ENCODE measurements at places on chromosomes 5 and 9.
A peak's percentile ranks its signal among the peaks of the same experiment; 100 is the strongest.

DNA sequence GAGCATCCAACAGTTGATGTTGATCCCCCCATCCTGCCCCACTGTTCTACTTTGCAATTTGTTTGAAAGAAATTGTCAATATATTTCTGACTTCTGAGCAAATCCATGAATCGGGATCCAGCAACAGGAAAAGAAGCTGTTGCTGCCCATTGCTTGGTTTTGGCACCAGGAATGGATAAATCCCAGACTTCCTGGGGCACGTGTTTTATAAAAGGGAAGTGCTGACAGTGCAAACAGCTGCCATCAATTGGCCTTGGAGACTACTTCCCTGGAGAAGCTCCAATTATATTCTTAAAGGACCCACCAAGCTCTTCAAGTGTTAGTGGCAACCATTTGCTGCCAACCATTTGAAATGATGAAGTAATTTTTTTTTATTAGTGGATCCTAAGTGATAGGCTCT is 13.7 kb downstream of the STK32A start:
- no peak overlapping the region for H3K27ac ChIP-seq
- no peaks in the 10 kb centered on the region for H3K36me3 ChIP-seq
- DNase-seq: no peak
- no peak overlapping the region for H3K4me3 ChIP-seq
- H3K4me1 ChIP-seq: no peaks in the 10 kb centered on the region

- no peaks in the 10 kb centered on the region for H3K4me1 ChIP-seq
- DNase-seq: no peak
- no peaks in the 10 kb centered on the region for H3K27me3 ChIP-seq
- H3K27ac ChIP-seq: no peak overlapping the region
Measured at GRCh38 chr9:136703276-136703860, 9.0 kb upstream of the DIPK1B start.

DNA sequence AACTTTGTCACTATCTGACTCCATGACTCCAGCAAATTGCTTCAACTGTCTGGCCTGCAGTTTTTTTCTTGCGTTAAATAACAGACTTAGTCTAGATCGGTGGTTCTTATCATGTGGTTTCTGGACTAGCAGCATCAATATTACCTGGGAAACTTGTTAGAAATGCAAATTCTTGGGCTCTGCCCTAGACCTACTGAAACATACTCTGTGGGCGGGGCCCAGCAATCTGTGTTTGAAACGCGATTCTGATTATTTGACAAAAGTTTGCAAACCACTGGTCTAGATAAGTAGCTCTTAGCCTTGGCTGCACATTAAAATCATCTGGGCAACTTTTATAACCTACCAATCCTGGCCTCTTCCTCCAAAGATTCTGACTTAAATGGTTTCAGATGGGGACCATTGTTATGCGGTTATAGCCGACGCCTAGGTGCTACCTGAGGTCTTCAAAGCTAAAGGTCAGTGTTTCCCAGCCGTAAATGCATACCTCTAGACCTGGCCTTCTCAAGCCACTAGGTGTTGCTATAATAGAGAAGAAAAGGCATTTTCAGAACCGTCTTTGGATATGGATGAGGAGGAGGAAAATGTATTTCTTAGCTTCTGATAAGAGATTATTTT is 74.0 kb downstream of the C9orf85 start:
- H3K36me3 ChIP-seq: no peaks in the 10 kb centered on the region
- H3K4me1 ChIP-seq: no peaks in the 10 kb centered on the region
- H3K27ac ChIP-seq: no peak overlapping the region
- no peaks in the 10 kb centered on the region for H3K27me3 ChIP-seq
- no peak for DNase-seq
- H3K4me3 ChIP-seq: no peak overlapping the region

DNA sequence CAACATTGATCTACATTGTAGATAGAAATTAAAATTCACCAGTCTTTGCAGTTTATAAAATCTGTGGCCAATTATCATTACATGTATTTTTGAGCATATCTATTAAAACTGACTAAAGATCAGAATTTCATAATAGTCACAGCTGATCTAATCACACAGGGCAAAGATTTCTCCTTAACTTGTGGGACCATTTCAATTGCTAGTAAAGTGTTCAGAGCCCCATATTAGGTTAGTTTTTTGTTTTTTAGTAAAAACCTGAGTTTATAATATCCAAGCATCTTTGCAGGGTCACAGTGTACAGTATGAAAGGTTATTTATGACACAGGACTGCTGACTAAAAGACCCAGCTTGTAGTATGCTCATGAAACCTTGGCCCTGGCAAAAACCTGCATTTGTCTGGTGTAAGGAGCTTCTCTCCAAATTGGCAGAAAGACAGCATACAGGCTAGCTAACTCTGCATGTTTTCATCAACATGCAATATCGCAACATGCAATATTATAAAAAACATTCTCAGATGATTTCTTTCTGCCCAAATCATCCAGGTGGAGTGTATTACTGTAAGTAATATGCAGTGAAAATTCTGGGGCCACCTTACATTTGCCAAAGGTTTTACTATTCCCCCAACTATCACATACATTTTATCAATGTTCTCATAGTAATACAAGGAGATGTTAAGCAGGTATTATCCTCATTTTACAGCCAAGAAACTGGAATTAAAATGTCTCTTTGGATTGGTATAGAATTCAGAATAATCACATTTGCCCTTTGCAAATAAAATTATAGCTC is 37.7 kb upstream of the ALDH1A1 start:
- no peaks in the 10 kb centered on the region for H3K36me3 ChIP-seq
- H3K27ac ChIP-seq: no peak overlapping the region
- H3K4me1 ChIP-seq: no peaks in the 10 kb centered on the region
- H3K4me3 ChIP-seq: no peak overlapping the region
- no peaks in the 10 kb centered on the region for H3K27me3 ChIP-seq

GRCh38 chr9:76255781-76256455 is 138.3 kb downstream of the RFK start:
- no peaks in the 10 kb centered on the region for H3K27me3 ChIP-seq
- H3K36me3 ChIP-seq: no peaks in the 10 kb centered on the region
- DNase-seq: no peak
- no peak overlapping the region for H3K4me3 ChIP-seq
- H3K4me1 ChIP-seq: no peaks in the 10 kb centered on the region
- no peak overlapping the region for H3K27ac ChIP-seq

GRCh38 chr9:122786338-122786737 is 2.4 kb upstream of the OR5C1 start:
- H3K27ac ChIP-seq: no peak overlapping the region
- no peak overlapping the region for H3K4me3 ChIP-seq
- no peaks in the 10 kb centered on the region for H3K36me3 ChIP-seq
- H3K27me3 ChIP-seq: no peaks in the 10 kb centered on the region
- DNase-seq: peak; percentile 14

DNA sequence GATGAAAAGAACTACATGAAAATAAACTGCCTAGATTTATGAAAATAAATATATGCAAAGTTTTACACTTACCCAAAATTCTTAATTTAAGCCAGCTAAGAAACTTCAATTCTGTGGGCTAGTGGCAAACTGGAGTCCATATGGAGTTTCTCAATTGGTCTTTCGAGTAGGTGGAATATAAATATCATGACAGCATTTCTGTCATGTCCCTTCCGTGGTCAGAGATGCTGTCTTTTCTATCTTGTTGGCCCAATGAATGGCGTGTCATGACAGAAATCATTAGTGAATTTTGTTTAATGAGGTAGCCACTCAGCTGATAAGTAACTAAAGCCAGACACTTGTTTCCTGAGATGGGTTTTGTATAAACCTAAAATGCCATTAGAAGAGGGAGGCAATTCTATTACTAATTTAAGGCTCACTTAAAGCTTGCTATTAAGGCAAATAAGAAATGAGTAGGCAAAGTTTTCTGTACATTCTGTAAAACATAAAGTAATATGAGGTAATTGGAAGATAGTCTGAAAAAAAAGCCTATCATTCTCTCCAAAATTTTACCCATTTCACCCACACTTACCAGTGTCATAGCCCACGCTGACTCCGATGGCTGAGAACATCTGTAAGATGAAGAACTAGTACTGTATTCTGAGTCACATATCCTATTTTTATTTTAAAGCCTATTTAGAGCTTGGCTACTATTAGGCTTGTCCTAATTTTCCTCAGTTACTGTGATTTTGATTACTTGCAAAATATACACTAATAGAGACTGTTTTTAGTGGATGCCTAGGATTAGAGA is 419.3 kb upstream of the MEF2C start:
- no peaks in the 10 kb centered on the region for H3K36me3 ChIP-seq
- no peaks in the 10 kb centered on the region for H3K27me3 ChIP-seq

GRCh38 chr9:38621434-38622287 is 1.3 kb upstream of the ANKRD18A start:
- H3K4me1 ChIP-seq: no peaks in the 10 kb centered on the region
- H3K27ac ChIP-seq: no peak overlapping the region
- H3K4me3 ChIP-seq: no peak overlapping the region
- DNase-seq: no peak
- peaks cover 3% of the 10 kb centered on the region for H3K27me3 ChIP-seq

- peak overlapping the region; percentile 91 for H3K27ac ChIP-seq
- H3K4me3 ChIP-seq: peak overlapping the region; percentile 80
- no peaks in the 10 kb centered on the region for H3K36me3 ChIP-seq
- H3K4me1 ChIP-seq: peaks cover 64% of the 10 kb centered on the region
- peak; percentile 84 for DNase-seq
Measured at GRCh38 chr5:88889189-88890069, 6.4 kb upstream of the MEF2C start.

DNA sequence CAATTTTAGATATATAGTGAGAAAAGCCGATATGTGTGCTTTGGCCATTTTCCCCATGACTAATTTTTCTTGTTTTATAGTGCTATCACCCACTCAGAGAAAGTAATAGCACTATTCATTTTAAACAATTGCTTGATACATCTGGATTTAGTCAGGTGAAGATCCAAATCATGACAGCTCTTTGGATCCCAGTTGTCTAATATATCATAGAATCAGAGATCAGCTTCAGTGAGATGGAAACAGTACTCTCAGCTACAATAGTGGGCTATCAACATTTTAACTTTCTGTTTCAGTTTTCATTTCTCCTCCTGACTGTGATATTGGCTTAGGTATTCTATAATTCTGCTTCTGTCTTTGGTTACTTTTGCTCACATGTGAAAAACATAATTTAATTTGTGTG is 38.7 kb downstream of the VCAN start:
- H3K36me3 ChIP-seq: no peaks in the 10 kb centered on the region
- no peak for DNase-seq
- no peaks in the 10 kb centered on the region for H3K4me1 ChIP-seq
- H3K27me3 ChIP-seq: no peaks in the 10 kb centered on the region
- no peak overlapping the region for H3K4me3 ChIP-seq
- H3K27ac ChIP-seq: no peak overlapping the region

DNA sequence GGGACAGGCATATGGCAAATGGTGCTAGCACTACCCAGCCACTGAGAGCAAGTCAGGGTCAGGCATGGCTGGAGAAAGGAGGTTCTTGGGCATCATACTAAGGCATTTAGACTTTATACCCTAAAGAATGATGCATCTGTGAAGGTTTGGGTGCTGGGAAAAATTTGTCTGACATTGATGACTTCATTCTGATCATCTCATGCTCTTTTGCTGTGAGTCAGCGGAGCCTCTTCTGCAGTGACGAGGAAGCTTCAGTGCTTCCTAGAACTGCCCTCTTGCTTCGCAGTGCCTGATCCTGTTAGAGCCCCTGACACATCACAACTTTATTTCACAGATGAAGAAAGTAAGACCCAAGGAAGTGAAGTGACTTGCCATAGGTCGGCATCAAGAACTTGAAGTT is 266.6 kb upstream of the GAS1 start:
- no peaks in the 10 kb centered on the region for H3K27me3 ChIP-seq
- H3K4me3 ChIP-seq: no peak overlapping the region
- no peak for DNase-seq
- no peaks in the 10 kb centered on the region for H3K4me1 ChIP-seq

DNA sequence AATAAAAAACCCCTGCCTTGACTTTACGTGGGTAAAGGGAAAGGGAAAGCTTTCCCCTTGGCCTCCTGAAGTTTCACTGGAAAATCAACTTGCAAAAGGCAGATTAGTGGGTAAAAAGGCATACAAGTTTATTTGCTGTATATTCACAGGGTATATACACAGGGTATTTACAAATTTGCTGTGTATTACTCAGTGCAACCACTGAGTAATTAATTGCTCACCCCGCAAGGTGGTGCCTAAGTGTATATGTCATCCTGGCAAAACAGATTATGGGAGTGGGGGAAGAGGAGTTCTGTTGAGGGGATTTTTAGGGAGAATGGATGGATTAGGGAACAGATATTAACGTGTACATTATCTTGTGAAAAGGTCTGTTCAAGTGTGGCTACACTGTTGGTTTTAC is 7.1 kb upstream of the RARS1 start:
- H3K27me3 ChIP-seq: no peaks in the 10 kb centered on the region
- H3K4me3 ChIP-seq: no peak overlapping the region
- no peak for DNase-seq
- no peaks in the 10 kb centered on the region for H3K36me3 ChIP-seq

DNA sequence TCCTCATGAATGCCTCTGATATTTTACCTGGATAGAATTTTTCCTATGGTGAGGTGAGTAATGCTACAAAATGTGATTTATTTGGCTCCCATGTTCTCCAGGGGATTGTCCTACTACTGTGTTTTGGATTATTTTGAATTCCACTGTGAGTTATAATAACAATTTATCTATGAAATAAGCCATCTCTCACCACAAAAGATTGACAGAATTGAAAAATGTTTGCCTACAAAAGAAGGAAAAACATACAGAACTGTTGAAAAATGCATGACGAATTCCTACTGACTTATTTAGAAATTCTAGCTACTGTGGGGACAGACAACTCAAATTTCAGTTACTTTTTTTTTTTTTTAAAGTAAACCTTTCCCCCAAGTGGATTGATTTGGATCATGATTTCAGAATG is 463.7 kb upstream of the GRIN3A start:
- no peak for DNase-seq
- no peaks in the 10 kb centered on the region for H3K27me3 ChIP-seq
- no peak overlapping the region for H3K4me3 ChIP-seq

- H3K36me3 ChIP-seq: no peaks in the 10 kb centered on the region
- no peak for DNase-seq
- no peak overlapping the region for H3K4me3 ChIP-seq
- H3K27me3 ChIP-seq: no peaks in the 10 kb centered on the region
- no peaks in the 10 kb centered on the region for H3K4me1 ChIP-seq
- H3K27ac ChIP-seq: no peak overlapping the region
Measured at GRCh38 chr9:115167175-115167574, 49.2 kb upstream of the TNC start.

GRCh38 chr9:129998491-129999140 is 44.4 kb downstream of the FNBP1 start:
- 0 out of 2 replicates have a peak, but pooled peaks cover 10% of the 10 kb centered on the region for H3K36me3 ChIP-seq
- no peaks in the 10 kb centered on the region for H3K27me3 ChIP-seq
- DNase-seq: no peak
- H3K4me1 ChIP-seq: peaks cover 78% of the 10 kb centered on the region
- H3K4me3 ChIP-seq: no peak overlapping the region

GRCh38 chr5:139704748-139705147 is 56.6 kb downstream of the CXXC5 start:
- H3K36me3 ChIP-seq: no peaks in the 10 kb centered on the region
- no peak overlapping the region for H3K4me3 ChIP-seq
- H3K27me3 ChIP-seq: no peaks in the 10 kb centered on the region
